ENCODE measurements at places on chromosomes 3 and 15.
A peak's percentile ranks its signal among the peaks of the same experiment; 100 is the strongest.

GRCh38 chr15:29601811-29602210 is 220.5 kb downstream of the TJP1 start:
- peak; percentile 31 for DNase-seq

- DNase-seq = no peak
Observed at GRCh38 chr15:44315126-44315525, 26.6 kb downstream of the GOLM2 start.

DNA sequence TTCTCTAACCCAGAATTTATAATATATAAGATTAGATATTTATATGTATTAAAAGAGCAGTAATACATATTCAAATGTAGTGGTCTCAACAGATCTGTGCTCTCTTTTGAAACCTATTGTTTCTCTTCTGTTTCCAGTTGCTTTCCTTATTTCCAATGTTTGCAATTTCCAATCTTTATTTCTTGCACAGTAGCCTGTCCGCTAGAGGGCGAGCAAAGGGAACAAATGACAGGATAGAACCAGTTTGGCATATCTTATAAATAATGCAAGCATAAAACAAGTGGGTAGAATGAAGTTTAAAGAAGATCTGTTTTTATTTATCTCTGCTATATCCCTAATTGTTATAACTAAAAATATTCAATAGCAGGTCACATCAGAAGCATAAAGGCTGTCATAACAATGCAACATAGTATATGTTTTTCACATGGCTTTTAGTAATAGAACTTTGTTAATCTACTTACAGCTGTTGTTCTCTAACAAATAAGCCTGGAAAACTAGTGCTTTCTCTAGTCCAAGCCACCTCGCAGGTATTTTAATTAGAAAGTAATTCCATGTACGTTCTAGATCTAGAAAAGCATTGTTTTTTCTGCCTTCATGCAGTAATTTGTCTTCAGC is 15.1 kb upstream of the TCAIM start:
- DNase-seq = peak; percentile 52

- DNase-seq = peak; percentile 94
Observed at GRCh38 chr3:64143409-64144130, 81.7 kb downstream of the PRICKLE2 start.

- DNase-seq = no peak
Observed at GRCh38 chr15:40037721-40038120, 1.3 kb downstream of the SRP14 start.

Data from fibroblast of skin of right biceps (primary cell).